SJCRH30 (cell line): ENCODE measurements at places on chromosomes 11 and 22. TPM values are rescaled to one million over a fixed set of nuclear protein-coding genes. Genes with fewer than 3 reads are reported as not detected.
A peak's percentile ranks its signal among the peaks of the same experiment; 100 is the strongest.

DNA sequence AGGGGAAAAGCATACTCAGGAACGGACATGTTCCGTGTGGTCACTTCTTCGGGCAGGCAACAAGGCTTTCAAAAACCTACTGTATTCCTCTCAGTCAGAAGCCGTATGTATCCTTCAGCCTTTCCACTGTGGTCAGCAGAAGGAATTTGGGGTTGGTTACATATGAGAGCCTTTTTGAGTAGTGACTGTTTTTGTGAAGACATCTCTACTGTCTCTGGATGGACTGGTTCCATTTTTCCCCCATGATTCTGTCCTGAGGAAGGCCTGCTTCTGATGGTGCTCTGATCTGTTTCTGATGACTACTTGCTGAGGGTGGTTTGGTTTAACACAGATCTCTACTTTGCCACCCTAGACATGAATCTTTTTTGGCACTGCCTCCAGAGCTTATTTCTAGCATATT is 63.7 kb upstream of the HORMAD2 start:
- no peak for DNase-seq

DNA sequence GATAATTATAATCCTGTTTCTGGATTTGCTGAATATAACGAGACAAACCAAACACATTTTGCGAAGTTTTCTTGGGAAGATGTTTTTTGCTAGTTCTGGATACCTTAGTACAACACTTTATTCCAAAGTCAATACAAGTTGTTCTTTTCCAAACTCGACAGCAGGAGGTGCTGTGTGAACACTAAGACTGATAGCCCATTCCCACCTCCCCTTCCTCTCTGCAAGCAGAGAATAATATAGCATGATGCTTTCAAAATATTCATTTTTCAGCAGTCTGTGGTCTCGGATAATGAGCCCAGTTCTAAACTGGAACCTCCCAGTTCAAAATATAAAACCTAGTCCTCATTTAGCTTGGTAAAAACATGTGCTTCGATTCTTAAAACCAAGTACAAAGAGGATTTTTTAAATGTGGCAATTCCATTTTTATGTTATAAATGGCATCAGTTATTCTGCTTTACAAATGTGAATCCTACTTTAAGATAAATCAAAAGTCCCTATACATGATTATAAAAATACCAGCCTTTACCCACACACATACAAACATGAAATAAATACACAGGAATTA is 129.1 kb downstream of the DCDC1 start:
- peak; percentile 32 for DNase-seq

DNA sequence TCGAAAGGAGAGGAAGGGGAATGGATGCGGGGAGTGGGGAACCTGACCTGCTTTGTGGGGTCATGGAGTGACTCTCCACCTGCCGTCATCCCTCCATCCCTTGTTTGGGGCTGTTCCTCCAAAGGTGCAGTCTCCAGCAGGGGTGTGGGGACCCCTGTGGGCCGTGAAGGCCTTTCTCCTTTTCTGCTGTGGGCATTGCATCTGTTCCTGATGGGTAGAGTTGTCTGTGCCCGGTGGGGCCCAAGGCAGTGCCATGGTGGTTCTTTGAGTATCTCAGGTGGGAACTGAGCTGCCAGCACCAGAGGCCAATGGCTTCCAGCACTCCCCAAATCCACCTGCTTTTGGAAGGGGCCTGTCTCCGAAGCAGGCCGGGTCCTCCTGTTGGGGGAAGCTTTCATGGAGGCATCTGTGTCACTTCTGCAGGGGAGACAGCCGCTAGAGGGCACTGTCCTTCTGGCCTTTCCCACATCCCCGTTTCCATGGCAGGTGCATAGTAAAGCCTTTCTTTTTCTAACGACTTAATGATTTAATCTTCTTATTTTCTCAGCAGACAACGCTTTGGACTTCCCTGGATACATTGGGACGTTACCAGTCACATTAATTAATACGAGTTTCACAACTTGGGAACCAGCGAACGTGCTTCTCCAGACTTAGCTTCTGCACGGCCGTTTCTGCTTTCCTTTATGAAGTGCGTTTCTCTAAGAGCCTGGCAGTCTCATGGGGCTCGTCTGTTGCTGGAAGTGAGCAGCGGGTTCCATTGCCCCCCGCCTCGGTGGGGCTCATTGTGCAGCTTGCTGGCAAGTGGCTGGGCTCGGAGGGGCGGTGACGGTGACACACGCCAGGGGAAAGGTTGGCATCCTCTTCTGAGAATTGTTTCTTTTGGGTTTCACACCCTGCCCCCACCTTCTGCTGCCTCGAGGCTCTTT is 57.1 kb downstream of the PARVB start:
- DNase-seq, result peak; percentile 47

- no peak for DNase-seq
Measured at GRCh38 chr11:102986815-102987214, 31.3 kb upstream of the MMP13 start.

The SNX32 gene
- 0.04 TPM in 1 of 2 replicates, not detected in the other for total RNA-seq

- no peak for DNase-seq
Measured at GRCh38 chr22:31295360-31295759, 3.1 kb upstream of the PIK3IP1 start.

The CHRM1 gene
- not detected in 2 replicates for total RNA-seq

GRCh38 chr22:46121079-46121478 is 29.2 kb upstream of the PPARA start:
- DNase-seq, result no peak
